GM04504 (cell line): ENCODE measurements at places on chromosomes 11 and 22.

- no peak for DNase-seq
These were observed 36.0 kb upstream of the OR4B1 start for GRCh38 chr11:48180627-48181026.

DNA sequence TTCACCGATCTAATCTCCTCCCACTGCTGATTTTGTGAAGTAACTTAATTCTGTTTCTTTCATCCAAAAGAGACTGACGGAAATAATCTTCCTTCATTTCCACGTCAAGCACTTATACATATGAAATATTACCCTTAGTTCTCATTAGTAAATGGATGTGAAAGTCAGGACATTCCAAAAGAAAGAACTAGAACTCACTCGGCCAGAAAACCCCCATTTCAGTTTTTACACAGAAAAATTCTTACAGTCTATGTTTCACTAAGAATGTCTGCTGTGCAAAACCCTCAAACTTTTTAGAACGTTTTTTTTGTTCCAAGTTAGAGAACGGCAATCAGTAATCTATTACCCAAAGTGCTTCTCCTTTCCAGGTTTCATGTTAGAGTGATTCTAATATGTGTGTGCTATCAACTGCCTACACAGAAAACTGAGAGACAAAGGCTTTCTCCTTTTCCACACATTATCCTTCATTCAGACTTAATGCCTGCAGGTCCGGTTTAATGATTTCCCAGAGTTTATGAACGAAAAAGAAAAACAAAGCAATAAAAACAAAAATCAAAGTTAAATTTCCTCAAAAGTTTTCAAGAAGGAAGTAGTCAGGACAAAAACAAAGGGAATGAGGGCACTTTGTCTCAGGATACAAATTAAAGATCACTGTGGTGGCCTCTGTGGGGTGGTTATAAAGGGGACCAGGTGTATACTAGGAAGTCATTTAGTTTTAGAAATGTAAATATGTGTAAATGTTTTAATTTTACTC lies 11.3 kb upstream of the SESN3 start:
- no peak for DNase-seq

- DNase-seq, result no peak
These were observed 9.4 kb upstream of the NPTXR start for GRCh38 chr22:38853196-38853651.

- no peak for DNase-seq
These were observed at the start of gene PLEKHA7 for GRCh38 chr11:17014321-17014832. Gene PLEKHA7 (minus strand): TSS chr11:17014414. CDS start chr11:17014401, 13 bp downstream.

GRCh38 chr22:40679249-40679963 lies at the start of gene MCHR1:
Gene MCHR1 (plus strand): TSS chr22:40679484. CDS start chr22:40679653, 169 bp downstream.
- no peak for DNase-seq

DNA sequence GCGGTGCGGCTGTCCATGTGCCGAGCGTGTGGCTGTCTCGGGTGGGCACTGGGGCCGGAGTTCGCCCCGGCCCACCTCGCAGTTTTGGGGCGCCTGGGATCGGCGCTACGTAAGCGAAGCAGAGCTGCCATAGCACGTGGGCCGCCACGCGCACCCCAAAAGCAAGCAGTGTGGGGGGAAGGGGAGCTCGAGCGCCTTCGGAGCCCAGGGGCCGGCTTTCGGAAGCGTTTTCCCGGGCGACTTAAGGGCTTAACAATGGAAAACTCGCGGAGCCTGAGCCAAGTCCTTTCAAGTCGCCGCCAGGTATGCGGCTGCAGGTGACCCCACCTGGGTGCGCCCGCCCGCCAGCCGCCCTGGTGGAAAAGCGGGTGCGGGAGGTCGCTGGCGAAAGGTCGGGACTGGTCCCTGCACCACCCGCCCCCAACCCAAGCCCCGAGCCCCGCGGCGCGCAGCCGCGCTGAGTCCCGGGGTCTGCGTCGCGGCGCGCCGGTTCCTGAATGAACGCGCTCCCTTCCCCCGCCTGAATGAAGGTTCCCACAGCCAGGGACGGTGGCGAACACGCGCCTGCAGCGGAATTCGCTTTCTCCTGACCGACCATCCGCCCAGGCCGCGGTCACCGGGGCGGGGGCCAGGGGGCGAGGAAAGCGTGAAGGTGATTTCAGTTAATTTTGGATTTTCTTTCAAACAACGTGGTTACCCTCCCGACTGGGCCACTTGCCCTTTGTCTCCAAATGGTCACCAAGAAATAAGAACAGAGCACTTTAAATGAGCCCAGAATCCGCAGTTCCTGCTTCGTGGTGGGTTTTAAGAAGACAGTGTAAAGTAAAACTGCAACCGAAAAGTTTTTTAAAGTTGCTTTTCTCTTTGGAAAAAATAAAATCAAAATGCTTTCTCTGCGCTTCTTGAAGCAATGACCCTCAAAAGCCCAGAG lies 2.8 kb upstream of the CCND1 start:
- DNase-seq, result no peak
